ENCODE measurements at places on chromosomes 3 and 15.
A peak's percentile ranks its signal among the peaks of the same experiment; 100 is the strongest.

DNA sequence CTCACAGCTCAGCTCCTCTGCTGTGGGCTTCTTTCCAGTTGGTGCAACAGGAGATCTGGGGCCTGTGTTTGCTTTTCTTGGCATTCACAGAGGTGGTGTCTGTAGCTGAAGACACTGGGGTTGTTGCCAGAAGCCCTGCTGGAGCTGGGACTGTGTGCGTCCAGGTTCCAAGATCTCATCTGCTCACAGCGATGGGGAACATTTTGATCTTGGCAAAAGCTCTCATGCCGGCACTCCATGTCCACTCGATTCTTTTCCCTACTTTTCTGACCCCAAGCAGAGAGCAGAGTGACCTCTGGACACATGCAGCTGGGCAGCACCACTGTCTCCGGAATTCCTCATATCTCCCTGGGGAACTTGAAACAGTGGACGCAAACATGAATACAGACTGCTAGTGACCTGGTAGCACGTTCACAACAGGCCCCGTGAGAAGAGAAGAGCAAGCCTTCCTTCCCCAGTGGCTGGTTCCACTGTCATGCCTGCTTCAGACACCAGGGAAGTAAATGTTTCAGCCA lies 36.1 kb upstream of the MECOM start:
- DNase-seq = no peak

DNA sequence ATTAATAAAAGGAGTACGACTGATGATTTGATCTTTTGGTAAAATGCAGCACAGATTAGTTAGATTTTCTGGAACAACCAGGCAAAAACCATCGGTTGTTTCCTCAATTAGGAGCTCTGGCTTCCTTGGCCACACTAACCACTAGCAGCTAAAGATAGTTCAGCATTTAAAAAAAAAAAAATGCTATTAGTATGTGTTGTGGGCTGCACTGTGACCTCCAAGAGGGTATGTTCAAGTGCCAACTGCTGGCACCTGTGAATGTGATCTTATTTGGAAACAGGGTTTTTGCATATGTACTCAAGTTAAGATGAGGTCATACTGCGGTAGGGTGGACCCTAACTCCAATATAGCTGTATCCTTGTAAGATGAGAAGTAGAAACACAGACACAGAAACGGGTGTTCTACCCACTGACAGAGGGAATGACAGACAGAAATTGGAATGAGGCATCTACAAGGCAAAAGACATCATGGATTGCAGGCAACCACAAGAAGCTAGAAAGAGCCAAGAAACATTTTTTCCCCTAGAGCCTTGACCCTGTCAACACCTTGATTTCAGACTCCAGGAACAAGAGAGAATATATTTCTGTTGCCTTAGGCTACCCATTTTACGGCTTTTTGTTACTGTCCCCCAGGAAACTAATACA lies 534.6 kb upstream of the ROBO2 start:
- no peak for DNase-seq

DNA sequence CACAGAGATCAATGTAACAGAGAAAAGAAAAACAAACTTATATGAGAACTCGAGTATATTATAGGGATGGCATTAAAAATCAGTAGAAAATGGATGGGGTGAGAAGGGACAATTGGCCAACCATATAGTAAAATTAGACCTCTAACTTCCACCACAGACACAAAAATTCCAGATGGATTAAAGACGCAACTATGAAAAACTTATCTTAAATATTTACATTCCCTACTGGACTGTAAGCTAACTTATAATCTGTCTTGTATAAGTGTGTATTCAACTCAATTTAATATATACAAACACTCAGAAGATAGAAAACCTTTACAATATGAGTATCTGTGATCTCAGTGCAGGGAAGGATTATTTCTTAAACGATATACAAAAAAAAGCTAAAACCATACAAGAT lies 3.0 kb downstream of the MFAP1 start:
- no peak for DNase-seq

- DNase-seq = no peak
These were observed 147.5 kb downstream of the FILIP1L start for GRCh38 chr3:99966662-99967416.

DNA sequence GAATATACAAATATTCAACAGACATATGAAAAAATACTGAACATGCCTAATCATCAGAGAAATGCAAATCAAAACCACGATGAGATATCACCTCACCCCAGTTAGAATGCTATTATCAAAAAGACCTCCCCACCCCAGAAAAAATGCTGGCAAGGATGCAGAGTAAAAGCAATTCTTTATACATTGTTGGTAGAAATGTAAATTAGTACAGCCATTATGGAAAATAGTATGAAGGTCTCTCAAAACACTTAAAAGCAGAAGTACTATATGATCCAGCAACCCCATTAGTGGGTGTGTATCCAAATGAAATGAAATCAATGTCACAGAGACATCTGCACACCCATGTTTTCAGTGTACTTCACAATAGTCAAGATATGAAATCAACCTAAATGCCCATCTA lies 308.7 kb downstream of the CHST2 start:
- DNase-seq = no peak

- DNase-seq = no peak
These were observed 41.9 kb downstream of the GPR160 start for GRCh38 chr3:170079536-170080165.

GRCh38 chr3:65318231-65318630 lies 630.4 kb upstream of the ADAMTS9 start:
- no peak for DNase-seq

- DNase-seq = no peak
These were observed 6.6 kb upstream of the ADGRG7 start for GRCh38 chr3:100602506-100603444.

DNA sequence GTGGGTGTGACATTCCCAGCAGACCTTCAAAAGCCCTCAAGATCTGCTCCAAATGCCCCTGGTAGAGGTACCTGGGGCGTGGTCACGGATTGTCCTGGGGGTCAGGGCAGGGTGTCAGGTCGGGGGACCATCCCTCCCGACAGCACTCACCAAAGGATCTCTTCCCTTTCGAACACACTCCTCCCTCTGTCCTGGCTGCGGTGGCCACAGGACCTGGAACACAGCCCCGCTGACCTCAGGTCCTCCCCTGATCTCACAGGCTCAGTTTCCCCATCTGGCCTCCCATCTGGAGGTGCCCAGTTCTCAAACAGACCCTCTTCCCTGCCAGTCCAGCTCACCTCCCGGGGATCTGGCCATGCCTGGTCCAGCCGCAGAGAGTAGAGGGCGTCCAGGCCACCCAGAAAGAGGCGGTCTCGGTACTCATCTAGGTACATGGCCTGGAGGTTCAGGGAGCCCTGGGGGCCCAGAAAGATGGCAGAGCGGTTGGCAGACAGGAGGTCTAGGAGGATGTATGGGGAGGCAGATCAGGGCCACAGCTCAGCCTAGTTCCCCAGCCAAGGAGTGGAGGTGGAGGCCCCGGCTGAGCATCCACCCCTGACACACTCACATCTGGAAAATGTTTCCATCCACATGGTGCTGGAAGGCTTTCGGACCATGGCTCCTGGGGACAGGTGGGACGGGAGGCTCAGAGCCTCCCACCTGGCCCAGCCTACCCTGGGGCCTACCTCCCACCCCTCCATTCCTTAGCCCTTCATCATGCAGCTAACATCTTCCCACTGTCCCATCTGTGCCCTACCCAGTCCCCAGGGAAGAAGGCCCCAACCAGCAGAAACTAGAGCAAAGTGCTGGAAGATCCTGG lies 2.3 kb downstream of the SEMA3G start:
- DNase-seq = no peak

DNA sequence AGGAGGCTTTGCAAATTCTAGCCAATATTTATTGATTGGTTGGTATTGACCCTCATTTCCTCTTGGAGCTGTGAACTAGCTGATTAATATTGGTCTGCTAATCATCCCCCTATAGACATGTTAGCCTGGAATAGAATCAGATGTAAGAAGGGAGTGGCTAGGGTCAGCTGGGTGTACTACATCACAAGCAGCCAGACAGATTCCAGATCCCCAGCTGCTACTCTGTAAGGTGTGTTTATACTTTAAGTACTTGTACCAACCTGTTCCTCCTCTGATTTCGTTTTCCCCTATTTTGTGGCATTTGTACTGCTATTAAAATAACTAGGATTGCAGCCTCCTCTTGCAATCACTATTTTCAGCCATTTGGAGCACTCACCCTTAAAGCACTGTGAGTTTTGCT lies 49.9 kb downstream of the PARP15 start:
- DNase-seq = no peak

DNA sequence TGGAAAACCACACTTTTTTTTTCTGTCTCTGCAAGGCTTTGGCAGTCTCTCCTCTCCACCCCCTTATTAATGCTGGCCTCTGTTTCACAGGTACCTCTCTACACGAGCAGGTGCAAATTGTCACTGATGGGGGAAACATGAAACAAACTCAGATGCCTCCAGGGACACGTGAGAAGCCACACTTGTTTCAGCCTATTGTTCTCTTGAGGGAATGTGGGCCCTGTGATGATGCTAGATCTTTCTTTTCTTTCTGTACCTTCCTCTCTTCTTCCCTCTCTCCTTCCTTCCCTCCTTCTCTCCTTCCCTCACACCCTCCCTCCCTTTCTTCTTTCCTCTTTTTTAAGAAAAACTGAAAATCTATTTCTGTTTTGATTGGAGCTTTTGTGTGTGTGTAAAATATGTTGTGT lies 5.7 kb upstream of the BLM start:
- no peak for DNase-seq

- no peak for DNase-seq
These were observed 30.5 kb downstream of the CACNA2D2 start for GRCh38 chr3:50472958-50473357.

- no peak for DNase-seq
These were observed 2.0 kb downstream of the MST1R start for GRCh38 chr3:49901366-49902339.

GRCh38 chr3:43465109-43465508 lies 156.7 kb downstream of the ANO10 start:
- no peak for DNase-seq

DNA sequence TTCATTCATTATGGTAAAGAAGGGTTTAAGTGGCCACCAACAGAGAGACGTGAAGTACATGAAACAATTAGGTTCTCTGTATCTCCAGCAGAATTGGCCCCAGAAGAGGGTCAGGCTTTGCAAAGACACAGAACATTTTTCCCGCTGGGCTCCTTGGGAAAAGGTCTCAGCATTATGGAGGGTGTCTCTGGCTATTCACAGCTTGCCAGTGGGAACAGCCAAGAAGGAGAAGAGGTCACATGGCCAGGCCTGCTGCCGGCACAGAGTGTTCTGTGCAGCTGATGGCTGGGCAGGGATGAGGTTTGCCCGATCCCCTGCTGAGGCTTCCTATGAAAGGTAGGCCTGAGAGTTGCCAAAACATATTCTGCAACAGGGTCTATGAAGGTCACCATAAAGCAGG lies 77.8 kb upstream of the LPP start:
- DNase-seq = no peak

GRCh38 chr15:41476416-41477048 lies 17.1 kb upstream of the ITPKA start:
- no peak for DNase-seq

DNA sequence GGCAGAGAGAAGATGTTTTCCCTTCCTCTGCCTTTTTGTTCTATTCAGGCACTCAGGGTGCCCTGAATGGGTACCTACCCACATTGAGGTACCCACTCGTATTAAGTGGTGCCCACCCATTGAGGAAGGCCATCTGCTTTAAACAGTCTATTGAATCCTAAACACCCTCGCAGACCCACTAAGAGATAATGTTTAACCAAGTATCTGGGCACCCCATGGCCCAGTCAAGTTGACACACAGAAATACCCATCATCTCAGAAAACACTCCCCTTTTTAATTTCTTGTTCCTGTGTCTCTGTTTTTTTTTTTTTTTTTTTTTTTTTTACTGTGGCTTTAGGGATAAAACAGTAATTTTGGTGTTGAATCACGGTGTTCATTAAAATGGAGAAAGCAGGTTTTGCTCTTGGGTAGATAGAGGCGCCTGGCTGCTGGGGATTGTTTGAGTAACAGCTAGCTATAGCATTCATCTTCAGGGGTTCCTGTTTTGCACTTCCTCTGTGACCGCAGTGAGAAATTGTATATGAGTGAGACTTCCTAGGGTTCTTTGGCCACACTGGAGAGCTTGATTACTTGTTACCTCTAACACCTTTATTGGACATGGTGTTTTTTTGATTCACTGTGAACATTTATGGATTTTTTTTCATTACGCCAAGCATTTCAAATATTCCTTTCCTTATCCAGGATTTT lies 259.1 kb downstream of the PTPRG start:
- no peak for DNase-seq

DNA sequence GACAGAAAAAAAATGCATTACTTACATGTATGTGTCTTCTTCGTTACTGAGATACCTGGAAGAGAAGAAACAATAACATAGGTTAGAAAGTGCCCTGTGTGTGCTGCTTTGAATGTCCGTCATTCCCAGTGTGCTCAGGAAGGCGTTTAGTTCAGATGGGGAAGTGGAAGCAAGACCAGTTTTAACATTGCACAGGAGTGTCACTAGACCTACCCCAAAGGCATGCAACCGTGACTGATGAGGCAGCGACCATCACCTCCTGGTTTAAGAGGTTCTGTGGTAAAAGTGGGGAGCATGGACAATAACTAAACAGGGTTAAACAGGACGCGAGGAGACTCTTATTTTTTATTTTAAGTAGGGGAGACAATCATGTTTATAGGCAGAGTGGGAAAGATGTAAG lies 199.7 kb upstream of the ICE2 start:
- DNase-seq = no peak

- no peak for DNase-seq
These were observed 2.3 kb downstream of the GORASP1 start for GRCh38 chr3:39104961-39105686.

DNA sequence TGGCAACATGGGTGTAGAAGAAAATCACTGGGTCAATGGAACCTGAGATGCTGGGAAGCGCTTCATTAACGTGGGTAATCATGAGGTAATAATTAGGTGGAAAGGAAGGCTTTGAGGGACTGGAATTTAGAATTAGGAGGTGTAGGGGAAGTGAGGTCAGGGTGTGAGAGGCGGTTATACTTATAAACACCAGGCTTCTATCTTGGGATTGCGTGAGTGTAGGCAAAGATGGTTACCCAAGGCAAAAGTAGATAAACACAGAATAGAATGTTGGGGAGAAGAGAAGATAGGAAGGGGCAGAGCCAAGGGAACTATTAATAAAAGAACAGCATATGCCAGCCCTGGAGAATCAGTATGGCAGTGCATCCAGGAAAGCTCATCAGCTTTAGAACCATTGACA lies 3.3 kb upstream of the AQP9 start:
- no peak for DNase-seq

GRCh38 chr15:27499191-27499590 lies 528.2 kb downstream of the GABRG3 start:
- DNase-seq = no peak

DNA sequence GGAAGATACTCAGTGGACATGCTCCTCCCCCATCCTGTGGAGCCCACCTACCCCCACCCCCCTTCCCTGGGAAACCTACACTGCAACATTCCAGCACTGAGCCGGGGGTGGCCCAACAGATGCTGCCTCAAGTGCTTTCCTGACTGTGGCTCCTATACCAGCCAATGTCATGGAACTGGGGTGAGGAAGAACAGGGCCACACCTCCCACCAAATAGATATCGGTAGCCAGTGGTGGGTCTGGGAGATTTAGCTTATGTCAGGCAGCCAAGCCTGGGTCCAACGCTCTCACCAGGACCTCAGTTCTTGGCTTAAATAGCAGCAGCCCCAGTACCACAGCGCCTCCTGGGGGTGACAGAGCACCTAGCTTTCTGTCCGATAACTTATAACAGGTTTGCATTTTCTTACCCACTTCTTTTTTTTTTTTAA lies 30.3 kb downstream of the CDC25A start:
- DNase-seq = peak; percentile 26
